DND-41 (cell line): ENCODE measurements at places on chromosomes 4 and X.

- DNase-seq, result no peak
These were observed 10.7 kb downstream of the RBPJ start for GRCh38 chr4:26331380-26331950.

DNA sequence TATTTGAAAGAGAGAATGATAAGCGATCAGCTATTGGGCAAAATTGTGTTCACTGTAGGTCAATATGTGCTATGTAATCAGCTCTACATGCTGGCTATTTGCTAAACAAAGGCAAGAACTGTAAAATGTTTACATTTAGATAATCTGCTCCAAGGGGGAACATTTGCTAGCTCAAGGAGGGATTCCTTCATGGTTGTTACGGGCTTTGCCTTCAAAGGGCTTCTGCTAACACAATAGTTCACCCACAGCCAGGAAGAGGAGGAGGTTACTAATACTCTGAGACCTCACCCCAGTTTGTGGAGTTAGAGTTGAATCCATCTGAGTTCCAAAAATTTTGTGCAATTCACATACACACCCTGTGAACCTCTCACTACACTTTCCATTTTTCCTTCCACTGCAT is 107.6 kb upstream of the BMP3 start:
- no peak for DNase-seq

DNA sequence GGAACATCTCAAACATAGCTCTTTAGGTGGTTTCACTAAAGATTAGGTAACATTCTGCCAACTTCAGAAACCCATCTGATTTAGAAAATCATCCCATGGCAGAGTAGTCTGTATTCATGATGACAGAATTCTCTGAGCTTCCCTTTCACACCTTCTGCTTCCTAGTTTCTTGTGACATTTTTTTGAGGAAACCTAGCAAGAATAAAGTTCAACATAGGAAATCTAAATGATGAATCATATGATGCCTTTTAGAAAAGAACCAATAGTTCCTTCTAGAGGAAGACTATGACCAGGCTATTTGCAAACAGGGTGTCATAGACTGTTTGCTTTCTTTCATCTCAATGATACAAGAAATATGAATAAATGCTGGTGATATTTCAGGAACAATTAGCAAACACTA is 49.8 kb upstream of the CAMK2D start:
- DNase-seq, result no peak

GRCh38 chrX:115650916-115651315 is 89.9 kb downstream of the PLS3 start:
- DNase-seq, result peak; percentile 6

DNA sequence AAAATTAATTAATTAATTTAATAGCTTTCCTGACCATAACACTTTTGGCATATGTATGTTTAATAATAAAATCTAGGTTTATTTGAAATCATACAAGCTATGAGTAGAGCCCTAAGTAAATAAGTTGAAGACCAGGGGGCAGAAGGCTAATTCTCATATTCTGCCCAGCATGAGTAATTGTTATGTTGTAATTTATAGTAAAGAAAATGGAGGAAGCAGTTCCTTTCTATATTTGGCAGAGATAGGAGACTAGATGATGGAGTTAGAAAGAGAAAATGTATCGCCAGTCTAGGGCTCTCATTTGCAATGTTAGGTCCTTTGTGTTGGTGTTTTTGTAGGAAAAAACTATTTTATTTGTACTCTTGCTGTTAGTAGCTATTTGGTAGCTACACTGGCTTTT is 89.1 kb downstream of the FNIP2 start:
- DNase-seq, result no peak

GRCh38 chr4:121923306-121923705 is 28.6 kb downstream of the TRPC3 start:
- no peak for DNase-seq

- peak; percentile 31 for DNase-seq
These were observed 126.7 kb upstream of the MBNL3 start for GRCh38 chrX:132615391-132616131.

- DNase-seq, result no peak
These were observed 76.5 kb downstream of the APBB2 start for GRCh38 chr4:41137879-41138278.

DNA sequence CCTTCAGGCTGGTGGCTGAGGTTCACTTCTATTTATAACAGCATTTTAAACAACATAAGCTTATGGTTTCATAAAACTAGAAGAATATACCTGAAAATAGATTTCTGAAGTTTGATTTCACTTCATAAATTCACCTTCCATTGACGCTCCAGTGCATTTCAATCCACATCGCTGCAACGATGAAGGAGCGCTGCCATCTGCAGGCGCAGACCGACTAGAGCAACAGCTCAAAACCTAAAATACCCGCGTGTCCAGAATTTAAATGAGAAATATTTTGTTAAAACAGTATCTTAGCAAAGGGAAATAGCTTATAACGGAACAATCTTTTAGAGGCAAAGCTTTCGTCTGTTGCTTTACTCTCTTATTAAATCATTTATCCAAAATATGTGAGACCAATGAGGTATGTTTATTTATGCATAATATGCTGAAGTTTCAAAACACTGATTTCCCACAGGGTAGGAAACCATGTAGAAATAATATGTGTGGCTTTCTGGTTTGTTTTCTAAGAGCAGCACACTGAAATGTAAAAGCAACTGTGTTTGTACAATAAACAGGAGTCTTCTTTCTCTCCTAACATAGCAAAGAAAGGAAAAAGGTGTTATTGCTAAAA is 816.4 kb upstream of the FRG1 start:
- DNase-seq, result no peak

- DNase-seq, result no peak
These were observed 20.9 kb downstream of the PGM2 start for GRCh38 chr4:37847311-37847884.

GRCh38 chr4:154416190-154416547 is 75.4 kb downstream of the DCHS2 start:
- no peak for DNase-seq

DNA sequence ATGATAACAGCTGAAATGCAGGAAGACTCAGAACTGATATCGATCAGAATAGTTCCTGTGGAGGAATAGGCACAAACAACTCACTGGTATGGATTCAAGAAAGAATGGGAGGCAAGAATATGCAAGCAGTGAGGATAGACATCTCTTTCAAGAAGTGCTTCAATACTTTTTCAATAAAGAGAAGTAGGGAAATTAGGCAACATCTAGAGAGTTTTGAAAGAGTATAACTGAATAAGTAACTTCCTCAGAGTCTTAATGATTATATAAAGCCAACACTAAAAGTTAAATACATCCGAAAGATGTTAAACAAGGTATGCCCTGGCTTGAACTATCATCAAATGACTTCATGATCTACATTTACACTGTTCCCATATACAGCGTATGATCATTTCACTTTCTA is 1443.0 kb downstream of the PCDH7 start:
- DNase-seq, result no peak

DNA sequence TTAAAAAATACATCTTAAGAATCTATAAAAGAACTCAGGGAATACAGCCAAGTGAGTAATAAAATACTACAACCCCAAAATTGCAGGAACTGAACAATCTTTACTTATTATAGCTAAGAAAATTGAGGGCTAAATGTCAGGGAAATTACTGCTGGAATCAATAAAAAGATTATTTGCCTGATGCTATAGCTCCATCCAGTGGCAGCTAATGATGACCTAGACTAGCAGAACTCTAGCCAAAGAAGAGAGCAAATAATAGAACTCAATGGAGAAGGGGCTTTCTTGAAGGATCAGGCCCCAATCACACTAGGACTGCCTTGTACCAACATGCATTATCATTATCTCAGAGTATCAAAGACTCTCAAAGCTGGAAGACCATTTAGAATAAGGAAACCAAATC is 85.0 kb upstream of the FAM241A start:
- no peak for DNase-seq

GRCh38 chrX:46327566-46328115 is 217.6 kb downstream of the ZNF674 start:
- no peak for DNase-seq

DNA sequence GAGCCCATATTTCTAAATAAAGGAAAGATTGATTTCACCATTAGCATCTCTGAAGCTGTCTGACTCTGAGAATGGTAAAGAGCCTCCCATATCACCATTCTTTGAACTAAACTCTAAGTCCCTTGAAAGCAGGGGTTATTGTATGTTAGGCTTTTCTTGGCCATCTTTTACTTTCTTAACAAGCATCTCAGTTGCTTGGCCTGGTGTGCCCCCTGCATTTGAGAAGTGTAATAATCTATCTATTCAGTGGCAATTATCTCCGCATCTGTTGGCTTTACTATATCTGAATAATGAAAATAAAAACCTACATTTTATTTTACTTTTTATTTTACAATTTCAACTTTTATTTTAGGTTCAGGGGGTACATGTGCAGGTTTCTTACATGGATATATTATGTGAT is 128.3 kb upstream of the ARMCX2 start:
- DNase-seq, result no peak

DNA sequence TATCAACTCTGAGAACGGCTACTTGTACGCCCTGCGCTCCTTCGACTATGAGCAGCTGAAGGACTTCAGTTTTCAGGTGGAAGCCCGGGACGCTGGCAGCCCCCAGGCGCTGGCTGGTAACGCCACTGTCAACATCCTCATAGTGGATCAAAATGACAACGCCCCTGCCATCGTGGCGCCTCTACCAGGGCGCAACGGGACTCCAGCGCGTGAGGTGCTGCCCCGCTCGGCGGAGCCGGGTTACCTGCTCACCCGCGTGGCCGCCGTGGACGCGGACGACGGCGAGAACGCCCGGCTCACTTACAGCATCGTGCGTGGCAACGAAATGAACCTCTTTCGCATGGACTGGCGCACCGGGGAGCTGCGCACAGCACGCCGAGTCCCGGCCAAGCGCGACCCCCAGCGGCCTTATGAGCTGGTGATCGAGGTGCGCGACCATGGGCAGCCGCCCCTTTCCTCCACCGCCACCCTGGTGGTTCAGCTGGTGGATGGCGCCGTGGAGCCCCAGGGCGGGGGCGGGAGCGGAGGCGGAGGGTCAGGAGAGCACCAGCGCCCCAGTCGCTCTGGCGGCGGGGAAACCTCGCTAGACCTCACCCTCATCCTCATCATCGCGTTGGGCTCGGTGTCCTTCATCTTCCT is 2.7 kb downstream of the PCDH10 start:
- DNase-seq, result no peak

GRCh38 chr4:123699880-123700771 is 303.5 kb downstream of the SPRY1 start:
- DNase-seq, result no peak

DNA sequence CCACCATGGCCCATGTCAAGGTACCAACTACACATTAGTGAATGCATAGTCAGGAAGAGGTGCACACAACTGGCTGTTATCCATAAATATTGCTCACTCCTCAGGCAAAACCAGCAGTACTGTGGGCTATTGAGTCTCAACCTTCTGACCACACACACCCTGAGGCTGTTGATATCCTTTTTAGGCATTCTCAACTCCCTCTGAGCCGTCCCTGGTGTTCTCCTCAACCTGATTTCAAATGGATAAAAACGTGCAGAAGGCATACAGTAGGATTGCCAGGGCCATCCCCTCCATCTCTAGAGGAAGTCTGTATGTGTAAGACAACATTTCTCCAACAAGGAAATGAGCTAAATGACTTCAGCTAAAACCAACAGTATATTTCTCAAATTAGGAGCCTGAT is 98.7 kb upstream of the KLHL13 start:
- no peak for DNase-seq

GRCh38 chr4:70818173-70818855 is 21.4 kb downstream of the GRSF1 start:
- no peak for DNase-seq

GRCh38 chrX:122047261-122047660 is 999.9 kb downstream of the GLUD2 start:
- no peak for DNase-seq

DNA sequence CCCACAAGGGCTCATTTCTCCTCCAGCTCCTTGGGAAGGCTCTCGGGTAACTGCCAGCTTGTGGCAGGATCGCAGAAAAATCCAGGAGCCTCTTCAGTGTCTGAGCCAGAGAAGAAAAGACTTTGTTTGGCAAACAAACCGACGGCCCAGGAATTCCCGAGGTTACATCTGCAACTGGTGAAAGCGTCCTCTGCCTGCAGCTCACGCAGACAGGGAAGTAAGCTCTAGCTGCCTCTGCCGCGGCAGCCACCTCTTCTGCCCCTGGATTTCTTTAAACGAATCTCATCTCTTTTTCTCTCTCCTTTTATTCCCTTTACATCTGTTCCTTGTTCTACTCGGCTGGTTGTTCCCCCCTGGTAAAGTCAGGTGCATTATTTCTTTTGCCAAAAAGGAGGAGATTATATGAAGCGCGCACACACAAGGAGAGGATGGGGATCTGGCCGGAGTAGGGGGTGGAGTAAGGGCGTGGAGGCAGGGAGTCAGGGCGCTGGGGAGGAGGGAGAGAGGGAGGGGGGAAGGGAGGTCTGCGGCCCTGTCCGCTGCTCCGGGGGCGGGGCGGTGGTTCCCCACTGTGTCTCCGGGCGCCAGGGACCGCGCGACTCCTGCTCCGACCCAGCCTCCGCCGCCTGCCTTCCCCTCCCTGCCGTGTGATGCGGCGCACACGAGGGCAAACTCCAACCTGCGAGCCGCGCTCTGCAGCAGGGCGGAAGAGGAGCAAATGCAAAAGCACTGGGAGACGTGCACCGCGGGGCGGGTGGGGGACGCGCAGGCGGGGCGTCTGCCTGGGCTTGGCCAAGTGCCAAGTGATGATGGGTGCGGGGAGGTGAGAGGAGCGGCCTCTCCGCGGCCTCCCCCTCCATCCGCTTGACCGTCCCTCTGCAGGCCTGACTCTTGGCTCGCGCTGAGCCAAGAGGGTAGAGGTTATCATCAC is at the start of gene DCHS2:
Gene DCHS2 (minus strand): TSS at position 459 of the 931 bp plus-strand sequence. CDS start 444 bp downstream, at position 15.
- no peak for DNase-seq

GRCh38 chr4:120085705-120086104 is 19.1 kb upstream of the MAD2L1 start:
- no peak for DNase-seq

DNA sequence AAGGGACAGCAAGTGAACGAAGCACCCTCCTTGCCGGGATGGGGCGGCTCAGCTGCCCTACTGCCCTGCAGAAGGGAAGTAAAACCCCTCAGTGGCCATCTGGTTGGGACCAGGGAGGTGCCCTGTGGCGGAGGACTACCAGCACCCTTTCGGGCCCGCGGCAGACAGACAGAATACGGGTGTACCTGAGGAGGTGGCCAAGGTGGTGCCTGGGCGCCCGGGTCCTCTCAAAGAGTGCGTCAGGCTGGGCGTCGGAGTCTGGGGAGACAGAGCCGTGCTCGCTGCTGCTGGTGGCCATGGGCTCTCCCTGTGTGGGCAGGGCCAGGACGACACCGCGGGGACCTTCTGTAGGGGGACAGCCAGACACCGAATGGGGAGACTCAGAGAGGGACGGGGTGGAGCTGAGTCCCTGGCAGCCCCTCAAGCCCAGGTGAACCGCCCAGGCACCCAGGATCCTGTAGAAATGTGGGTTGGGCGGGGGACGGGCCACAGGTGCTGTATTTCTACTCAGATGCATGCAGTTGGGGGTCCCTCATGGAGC is 29.7 kb downstream of the PDHA1 start:
- no peak for DNase-seq

- DNase-seq, result no peak
These were observed 147.3 kb downstream of the VEGFC start for GRCh38 chr4:176645246-176645960.

- DNase-seq, result no peak
These were observed 25.5 kb downstream of the GPRASP3 start for GRCh38 chrX:102745857-102746584.

GRCh38 chr4:80201252-80202151 is 4.2 kb downstream of the PRDM8 start:
- DNase-seq, result no peak

GRCh38 chrX:29824176-29824906 is 391.0 kb upstream of the MAGEB2 start:
- DNase-seq, result no peak

GRCh38 chrX:117511379-117511778 is 605.2 kb downstream of the KLHL13 start:
- DNase-seq, result no peak
